ENCODE measurements at places on chromosomes 4 and X.

DNA sequence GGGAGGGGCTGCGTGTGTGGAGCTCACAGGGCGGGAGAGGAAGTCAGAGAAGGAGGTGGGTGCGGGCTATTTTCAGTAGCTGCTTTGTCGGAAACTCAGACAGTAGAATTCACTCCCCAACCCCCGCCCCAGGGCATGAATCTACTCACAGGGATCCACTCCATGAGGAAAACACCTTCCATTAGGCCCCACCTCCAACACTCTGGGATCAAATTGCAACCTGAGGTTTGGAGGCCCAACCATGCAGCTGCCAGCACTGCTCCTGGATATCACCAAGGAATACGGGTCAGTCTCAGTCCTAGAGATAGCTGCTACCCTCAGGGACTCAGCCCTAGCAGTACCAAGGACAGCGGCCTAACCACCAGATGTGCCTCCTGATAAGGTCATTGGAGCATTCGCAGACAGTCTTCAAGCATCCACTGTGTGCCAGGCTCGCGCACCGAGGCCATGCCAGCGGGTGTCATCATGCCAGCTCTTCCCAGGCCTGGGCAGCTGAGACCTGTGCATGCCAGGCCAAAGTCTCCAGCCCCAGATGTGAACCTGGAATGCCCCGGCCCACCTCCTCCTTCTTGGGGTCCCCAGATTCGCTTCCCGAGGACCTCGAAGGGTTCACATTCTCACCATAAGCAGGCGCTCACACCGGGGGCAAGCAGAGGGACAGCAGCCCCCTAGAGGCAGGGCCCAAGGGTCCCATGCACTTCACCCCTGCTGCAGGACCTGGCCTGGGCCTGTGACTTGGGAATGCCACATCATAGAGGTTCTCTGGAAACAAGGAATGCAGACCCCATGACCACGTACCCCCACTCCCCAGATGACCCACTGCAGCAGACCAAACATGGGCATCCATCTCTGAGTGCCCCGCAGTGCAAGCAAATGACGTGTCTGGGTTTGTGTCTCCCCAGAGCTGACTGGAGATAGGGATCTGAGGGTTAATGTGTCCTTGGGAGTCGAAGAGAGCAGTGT, 102.3 kb downstream of the ADRA2C start:
- DNase-seq: peak; percentile 60

DNA sequence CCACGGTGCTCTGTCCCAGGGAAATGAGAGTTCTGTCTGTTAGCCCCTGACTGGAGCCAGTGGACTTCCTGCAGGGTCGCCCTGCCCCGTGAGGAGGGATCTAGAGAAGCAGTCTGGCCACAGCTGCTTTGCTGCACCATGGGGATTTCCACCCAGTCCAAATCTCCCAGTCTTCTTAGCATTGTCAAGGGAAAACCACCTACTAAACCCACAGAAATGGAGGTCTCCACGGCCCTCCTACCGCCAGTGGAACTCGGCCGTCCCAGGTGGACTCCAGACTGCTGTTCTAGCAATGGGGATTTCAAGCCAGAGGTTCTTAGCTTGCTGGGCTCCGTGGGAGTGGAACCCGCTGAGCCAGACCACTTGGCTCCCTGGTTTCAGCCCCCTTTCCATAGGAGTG, 133.3 kb upstream of the PCDH7 start:
- DNase-seq: no peak

DNA sequence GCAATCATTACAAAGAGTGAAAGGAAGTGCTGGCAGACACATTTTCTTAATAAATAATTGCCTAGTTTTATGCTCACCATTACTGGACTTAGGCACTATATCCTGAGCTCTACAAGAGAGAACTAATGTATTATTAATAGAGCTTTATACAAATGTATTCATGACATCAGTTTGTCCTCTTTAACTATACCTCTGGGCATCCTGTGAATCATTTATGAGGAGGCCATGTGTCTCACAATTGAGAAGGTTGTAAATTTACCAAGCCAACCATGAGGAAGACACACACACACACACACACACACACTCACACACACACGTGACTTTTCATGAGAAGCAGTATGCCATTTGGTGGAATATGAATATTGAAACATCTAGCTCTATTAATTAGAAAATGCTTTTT, 728.2 kb downstream of the ARAP2 start:
- DNase-seq: peak; percentile 2

- no peak for DNase-seq
These were observed 103.3 kb downstream of the DHRSX start for GRCh38 chrX:2397229-2398063.

- DNase-seq: peak; percentile 10
These were observed 340.1 kb upstream of the CTSO start for GRCh38 chr4:156293657-156294297.

DNA sequence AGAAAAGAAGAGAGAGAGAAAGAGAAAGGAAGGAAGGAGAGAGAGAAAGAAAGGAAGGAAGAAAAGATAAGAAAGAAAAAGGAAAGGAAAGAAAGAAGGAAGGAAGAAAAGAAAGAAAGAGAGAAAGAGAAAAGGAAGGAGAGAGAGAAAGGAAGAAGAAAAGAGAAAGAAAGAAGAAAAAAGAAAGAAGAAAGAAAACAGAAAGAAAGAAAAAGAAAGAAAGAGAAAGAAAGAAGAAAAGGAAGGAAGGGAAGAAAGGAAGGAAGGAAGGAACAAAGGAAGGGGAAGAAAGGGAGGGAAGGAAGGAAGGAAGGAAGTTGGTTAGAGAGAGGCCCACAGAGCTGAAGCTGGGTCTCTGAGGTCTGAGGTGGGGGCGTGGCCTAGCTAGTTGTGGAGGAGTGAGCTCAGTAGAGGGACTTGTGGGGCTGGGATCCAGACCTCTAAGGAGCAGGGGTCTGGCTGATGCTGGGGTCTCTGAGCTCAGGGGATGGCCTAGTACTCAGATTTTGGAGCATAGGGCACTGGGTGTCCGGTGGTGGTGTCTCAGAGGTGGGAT, 27.1 kb upstream of the PDZD4 start:
- DNase-seq: no peak

- DNase-seq: no peak
These were observed 42.8 kb upstream of the SPP1 start for GRCh38 chr4:87932718-87933141.

GRCh38 chrX:10133980-10134676, 22.6 kb upstream of the CLCN4 start:
- DNase-seq: no peak
